Non-pigmented ciliary epithelial cell (primary cell): ENCODE measurements at places on chromosomes 11 and 22.

DNA sequence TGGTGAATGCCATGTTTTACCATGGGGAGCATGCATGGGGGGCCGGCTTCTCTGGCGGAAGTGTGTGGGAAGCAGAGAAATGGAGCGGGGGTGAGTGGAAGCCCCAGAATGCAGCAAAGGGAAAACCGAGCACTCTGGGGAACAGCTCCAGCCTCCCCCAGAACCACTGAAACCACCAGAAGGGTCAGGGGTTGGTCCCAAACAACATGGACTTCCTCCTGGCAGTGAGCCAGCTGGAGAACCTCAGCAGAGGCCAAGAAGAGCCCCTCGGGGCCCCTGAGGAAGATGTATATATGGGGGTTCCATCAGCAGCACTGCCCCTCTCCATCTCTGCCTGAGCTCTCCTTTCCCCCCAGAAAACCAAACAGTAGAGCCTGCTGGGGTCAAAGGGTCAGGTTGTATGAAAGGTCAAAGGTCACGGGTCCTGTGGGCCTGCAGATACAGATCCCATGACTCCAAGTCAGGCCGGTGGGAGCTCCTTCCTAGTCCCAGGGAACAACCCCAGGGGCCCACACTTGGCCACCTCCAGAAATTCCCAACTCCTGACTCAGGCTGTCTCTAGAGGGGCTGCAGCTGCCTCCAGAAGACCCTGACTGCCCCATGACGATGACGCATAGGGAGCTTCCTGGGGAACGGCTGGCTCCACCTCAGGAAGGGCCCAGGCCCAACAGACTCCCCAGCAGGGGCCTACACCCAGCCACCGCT lies 48.5 kb upstream of the TIMP3 start:
- no peak for DNase-seq

GRCh38 chr11:109184376-109184775 lies 237.6 kb upstream of the C11orf87 start:
- no peak for DNase-seq

- no peak for DNase-seq
These were observed 39.3 kb downstream of the LARGE1 start for GRCh38 chr22:33880986-33881385.

GRCh38 chr11:72578051-72578450 lies 96.2 kb downstream of the PDE2A start:
- no peak for DNase-seq

DNA sequence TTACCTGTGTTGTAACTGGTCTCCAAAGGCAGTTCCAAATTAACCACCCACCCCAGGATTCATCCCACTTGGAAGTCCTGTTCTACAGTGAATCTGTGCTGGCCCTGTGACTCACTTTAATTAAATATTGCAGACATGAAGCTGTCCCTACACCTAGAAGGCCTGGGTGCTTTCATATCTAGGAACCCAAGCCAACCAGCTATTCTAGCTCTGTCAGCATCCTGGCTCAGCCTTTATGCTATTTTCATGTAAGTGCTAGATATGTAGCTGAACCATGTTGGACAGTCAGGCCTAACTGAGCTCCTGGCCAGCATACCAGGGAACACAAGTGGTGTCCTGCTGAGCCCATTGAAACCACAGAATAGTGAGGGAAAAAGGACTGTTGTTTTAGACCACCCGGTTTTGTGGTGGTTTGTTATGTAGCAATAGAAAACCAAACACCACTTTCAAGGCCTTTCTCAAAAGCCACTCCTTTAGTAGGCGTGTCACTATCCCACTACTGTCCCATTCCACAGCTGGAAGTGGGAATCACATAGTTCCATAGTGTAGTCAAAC lies 30.3 kb downstream of the CNTF start:
- DNase-seq: no peak

DNA sequence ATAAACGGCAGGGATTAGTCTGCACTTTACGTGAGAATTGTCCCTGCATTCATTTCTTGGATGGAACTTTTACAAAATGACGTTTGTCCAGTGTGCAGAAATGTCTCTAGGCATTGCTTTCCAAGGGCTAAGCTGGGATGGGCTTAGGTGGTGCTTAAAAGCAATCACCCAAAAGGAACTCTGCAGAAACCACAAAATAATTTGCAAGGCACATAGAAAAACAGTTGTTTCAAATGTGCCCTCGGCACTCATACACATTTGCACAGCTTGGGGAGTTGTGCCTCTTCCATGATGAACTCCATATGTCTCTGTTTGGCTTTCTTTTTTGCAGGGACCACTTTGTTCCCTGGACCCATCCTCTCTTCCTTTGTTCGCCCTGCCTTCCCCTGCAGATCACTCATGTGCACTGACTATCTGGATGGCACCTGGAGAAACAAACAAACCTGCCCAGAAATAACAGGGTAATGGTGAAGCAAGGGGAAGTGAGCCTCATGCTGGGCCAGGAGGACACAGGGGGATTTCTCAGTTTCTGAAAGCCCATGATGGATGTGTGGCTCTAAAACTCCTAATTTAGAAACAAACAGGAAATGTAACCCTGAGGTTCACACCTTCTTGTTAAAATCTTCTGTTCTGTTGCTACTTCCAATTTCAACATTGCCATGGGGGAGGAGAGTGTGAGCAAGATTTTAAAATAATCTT lies 150.2 kb downstream of the SNX19 start:
- no peak for DNase-seq

DNA sequence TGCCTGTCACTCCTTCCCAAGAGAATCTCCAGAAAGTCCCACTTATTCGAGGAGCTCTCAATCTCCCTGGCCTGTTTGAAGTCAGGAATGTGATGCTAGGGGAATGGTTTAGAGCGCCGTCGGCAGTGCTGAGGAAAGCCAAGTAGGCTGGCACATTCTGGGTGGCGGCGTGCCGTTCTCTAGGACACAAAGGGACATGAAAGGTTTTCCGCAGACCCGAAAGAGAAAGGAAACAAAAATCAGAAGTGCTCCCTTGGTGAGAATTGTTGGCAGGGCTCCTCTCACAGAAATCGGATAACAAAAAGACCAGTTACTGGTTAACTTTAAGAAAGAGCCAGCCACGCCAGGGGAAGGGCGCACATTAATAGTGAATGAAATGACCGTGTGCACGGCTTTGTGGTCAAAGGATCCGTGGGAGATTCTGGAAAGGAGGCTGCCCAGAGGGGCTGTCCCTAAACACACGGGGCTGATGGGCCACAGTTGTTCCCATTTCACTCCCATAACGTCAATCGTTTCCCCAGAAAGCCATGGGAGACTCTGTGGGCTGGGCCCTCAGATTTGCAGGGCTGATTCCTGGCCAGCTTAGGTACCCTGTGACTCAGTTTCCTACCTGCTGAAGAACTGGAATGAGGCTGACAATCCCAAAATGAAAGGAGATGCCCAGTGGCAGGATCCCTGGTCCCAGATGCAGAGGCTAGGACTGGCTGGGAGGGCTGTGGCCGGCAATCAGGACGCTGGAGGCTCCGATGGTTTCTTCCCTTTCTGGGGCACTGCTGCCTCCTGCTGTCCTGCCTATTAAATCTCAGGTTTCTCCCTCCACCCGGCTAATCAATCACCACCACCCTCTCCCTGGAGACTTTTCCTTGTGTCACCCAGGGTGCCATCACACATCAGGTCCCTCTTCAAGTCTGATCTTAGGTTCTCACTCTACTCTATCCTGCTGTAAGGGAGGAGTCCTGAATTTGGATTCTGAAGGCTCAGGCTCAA lies 82.3 kb downstream of the RCN1 start:
- peak; percentile 24 for DNase-seq

DNA sequence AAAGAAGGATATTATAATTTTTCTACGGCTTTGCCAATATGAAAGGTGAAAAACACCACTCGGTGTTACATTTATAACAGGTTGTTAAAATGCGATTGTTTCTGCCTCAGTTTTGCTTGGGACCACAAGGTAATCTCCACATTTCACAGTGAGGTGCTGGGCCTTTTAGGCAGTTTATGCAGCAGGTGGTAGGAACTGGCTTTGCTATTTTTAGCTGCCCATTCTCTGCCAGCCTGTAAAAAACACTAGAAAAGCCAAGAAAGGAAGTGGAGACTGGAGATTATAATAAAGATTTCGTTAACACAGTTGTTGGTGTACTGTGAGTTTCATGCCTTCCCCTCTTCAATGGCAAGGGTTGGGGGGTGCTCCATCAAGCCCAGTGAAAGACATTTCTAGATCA lies 8.0 kb upstream of the MRPL16 start:
- DNase-seq: no peak

GRCh38 chr11:2557381-2557780 lies 112.6 kb downstream of the KCNQ1 start:
- no peak for DNase-seq

- no peak for DNase-seq
These were observed 20.2 kb upstream of the NRGN start for GRCh38 chr11:124719534-124719933.

- DNase-seq: no peak
These were observed 150.3 kb upstream of the NCAM1 start for GRCh38 chr11:112810951-112811350.

DNA sequence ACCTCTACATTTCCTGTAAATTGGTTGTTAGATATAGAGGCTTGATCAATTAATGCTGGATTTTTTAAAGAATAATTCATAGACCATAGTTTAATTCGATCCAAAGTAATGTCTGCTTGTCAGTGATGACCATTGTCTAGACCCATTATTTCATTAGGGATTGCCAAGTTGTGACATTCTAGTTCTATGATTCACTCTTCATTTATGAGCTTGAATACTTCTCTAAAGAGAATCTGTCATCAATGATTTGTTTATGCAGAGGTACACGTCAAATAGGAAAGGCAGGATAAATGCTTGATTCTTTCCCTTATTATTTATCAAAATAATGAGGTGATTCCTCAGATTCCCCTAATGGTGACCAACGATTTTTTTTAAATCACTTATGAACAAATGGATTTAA lies 24.0 kb upstream of the ROBO3 start:
- DNase-seq: no peak

- no peak for DNase-seq
These were observed at the start of gene LAYN for GRCh38 chr11:111540114-111540936. LAYN (plus strand) TSS chr11:111540720; CDS start chr11:111540844, 124 bp downstream.

GRCh38 chr11:74615988-74616387 lies 23.6 kb downstream of the POLD3 start:
- no peak for DNase-seq

- DNase-seq: no peak
These were observed 35.5 kb downstream of the USP28 start for GRCh38 chr11:113839842-113840241.

GRCh38 chr11:75303544-75304224 lies 47.8 kb downstream of the ARRB1 start:
- no peak for DNase-seq

DNA sequence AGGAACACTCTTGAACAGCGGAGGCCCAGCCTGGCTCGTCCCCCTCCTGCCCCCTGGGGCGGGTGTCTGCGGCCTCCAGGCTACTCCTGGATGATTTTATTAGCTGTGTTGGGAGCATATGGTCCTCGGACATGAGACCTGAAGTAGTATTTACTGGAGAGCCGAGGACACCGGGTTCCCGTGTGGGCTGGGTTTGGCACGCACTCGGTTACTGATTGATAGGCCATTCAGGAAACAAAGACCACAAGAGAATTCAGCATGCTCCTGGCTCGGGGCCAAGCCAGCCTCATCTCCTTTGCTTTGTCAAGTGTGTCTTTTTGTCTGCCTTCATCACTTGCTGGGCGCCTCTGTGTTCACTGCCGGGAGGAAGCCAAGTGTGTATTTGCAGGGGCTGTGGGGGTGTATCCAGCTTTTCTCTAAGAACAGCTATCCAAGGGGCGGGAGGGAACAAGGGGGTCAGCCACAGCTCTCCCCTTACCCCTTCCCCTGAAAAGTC lies 9.7 kb downstream of the FXYD2 start:
- no peak for DNase-seq

DNA sequence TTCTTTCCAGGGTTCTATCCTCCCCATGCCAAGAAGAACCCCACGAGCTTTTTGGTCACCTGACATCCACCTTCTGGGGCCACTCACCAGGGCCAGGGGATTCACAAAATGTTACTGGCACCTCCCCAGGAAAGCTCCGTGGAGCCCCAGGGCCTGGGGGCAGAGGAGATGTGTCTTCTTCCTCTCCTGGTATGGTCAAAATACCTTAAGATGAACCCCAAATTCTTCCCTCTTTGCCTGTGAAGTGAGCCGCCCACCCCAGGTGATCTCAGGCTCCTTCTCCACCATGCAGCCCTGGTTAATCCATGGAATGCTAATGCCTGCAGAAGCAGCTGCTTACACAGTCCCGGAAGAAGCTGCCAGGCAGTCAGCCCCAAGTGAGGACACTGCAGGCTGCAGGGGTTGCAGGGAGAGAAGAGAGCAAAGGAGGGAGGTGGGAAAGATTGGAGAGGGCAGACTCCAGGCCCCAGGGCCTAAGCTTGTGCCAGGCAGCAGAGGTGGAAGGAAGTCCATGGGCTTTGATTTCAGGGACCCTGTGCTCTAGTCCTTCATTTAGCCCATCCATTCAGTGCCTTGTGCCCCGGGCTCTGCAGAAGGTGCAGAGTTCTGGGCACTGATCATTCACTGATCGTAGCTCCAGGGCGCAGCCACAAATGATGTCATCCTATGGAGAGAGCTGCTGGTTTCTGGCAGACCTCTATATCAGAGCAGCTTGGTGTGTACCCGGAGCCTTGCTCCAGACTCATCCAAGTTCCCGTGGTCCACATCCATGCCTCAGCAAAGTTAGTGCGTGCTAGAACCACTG lies 127.9 kb upstream of the NECTIN1 start:
- no peak for DNase-seq

DNA sequence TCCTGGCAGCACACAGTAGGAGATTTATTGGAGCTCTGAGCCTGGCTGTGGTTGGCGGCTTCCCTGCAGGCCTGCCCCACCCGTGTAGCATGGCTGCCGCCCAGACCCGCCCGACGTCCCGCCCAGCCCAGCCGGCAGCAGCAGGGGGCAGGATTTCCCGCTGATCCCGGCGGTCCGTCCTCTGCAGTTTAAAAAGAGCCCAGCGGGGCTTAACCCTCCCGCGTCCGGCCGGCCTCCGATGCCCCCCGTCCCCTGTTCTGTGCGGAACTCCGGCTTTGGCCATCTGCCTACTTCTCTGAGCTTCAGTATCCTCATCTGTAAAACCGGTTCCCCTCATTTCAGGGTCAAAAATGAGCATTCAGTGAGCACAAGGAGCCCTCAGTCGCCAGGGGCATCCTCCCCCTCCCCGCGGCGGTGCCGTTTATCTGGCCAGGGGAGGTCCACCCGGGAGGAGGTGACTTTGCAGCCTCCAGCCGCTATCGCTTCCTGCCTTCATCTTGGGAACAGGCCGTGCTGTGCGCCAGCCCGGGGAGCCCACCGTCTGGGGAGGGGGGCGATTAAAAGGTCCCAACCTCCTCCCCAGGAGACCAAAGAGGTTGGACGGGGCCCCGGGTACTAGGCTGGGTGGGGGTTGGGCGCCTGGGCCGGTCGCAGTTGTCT lies at the start of gene GAS2L1:
Gene GAS2L1 (plus strand): TSS at position 476 of the 660 bp plus-strand sequence. CDS start 1,456 bp downstream, outside the sequence.
- DNase-seq: no peak

- DNase-seq: peak; percentile 1
These were observed 46.3 kb upstream of the SYT13 start for GRCh38 chr11:45332276-45332934.

GRCh38 chr11:118170882-118171268 lies 5.6 kb downstream of the SCN2B start:
- no peak for DNase-seq

GRCh38 chr11:114109206-114110090 lies 49.9 kb downstream of the ZBTB16 start:
- DNase-seq: no peak

- DNase-seq: peak; percentile 42
These were observed 33.4 kb downstream of the PLA2G6 start for GRCh38 chr22:38148245-38148644.

- no peak for DNase-seq
These were observed 298.8 kb downstream of the TBC1D22A start for GRCh38 chr22:47061226-47061625.
